Naive thymus-derived CD8-positive, alpha-beta T cell (primary cell): ENCODE measurements at places on chromosomes 1 and 21.
A peak's percentile ranks its signal among the peaks of the same experiment; 100 is the strongest.

DNA sequence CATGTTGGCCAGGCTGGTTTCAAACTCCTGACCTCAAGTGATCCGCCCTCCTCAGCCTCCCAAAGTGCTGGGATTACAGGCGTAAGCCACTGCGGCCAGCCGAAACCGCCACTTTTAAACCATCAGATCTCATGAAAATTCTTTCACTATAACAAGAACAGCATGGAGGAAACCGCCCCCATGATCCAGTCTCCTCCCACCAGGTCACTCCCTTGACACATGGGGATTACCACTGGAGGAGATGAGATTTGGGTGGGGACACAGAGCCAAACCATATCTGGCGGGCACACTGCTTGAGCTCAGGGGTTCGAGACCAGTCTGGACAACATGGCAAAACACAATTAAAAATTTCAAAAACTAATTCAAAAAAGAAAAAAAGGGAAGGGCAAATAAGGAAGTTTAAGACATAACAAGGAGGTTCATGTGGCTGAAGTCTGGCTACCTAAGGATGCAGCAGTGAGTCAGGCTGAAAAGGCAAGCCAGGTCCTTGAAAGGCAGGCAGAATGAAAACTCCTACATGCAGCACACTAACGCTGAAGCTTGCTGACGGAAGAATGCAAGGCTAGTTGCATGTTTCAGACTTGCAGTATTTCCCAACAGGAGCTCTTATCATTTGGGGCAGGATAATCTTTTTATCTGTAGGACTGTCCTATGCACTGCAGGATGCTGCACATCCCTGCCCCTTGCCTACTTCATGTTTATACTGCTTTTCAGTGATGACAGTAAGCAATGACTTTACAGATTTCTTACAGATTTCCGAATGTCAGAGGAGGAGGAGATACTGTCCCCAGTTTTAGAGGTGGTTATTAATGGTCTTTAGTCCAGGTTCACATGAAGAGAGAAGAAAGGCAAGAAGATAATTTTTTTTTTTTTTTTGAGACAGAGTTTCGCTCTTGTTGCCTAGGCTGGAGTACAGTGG is 49.3 kb downstream of the FBXO42 start:
- DNase-seq: no peak

DNA sequence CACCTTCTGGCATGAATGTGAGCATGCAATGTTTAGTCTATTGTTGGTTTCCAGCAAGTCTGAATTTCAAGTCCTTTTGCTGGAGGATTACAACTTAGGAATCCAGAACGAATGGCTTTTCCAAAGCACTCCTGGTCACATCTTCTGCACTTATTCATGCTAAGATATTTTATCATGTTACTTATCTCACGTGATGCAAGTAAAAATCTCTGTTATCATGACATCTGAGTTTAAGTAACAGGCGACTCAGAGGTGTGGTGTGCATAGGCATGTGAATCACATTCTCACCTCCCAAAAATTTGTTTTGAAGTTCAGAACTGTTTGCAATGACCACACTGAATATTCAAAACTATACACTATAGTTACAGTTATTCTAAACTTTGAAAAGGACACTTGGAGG is 204.8 kb upstream of the FGGY start:
- DNase-seq: no peak

DNA sequence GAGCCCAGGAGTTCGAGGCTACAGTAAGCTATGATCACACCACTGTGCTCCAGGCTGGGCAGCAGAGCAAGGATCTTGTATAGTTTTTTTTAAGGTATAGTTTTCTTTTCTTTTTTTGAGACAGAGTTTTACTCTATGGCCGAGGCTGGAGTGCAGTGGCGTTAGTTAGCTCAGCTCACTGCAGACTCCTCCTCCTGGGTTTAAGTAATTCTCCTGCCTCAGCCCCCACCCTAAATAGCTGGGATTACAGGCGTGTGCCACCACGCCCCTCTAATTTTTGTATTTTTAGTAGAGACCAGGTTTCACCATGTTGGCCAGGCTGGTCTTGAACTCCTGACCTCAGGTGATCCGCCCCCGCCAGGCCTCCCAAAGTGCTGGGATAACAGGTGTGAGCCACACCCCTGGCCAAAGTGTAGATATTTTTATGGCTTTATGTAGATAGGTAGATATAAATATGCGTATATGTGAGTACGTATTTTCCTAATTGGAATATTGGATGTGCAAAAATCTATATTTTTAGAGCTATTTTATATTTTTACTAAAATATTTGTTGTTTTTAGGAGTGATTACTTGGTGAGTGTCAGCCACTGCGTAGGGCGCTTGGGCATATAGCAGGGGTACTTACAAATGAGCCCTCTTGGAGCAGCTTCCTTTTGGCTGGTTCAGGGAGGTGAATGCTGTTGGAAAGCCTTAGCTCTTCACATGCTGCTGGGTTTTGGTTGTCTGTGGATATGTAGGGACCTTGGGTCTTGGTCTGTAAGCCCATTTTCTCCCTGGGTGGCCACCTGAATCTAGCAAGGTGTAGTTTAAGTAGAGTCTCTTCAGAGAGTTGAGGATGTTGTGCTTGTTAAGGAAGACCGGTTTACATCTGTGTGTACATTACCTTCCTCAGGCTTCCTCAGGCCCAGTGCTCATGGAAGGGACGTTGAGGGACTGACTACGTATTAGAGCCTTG is 9.5 kb downstream of the KDM4A start:
- no peak for DNase-seq

- DNase-seq: no peak
Observed at GRCh38 chr1:169712309-169712631, 850 bp upstream of the SELL start.

- DNase-seq: no peak
Observed at GRCh38 chr1:27628712-27629111, 6.3 kb downstream of the FGR start.

DNA sequence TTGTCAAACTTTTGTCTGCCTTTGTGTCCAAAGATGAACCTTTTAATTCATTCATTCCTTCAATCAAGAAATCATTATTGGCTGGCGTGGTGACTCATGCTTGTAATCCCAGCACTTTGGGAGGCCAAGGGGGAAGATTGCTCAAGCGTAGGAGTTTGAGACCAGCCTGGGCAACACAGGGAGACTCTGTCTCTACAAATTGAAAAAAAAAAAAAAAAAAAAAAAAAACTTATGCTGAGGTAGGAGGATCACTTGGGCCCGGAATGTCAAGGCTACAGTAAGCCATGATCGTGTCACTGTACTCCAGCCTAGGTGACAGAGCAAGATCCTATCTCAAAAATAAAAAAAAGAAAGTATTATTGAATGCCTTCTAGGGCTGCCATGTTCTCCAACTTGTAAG is 51.3 kb upstream of the CXADR start:
- DNase-seq: no peak

- DNase-seq: no peak
Observed at GRCh38 chr1:99691175-99691574, 45.3 kb downstream of the PALMD start.

GRCh38 chr1:26666855-26667254 is 29.0 kb upstream of the ARID1A start:
- no peak for DNase-seq

GRCh38 chr1:181577475-181577874 is 94.2 kb downstream of the CACNA1E start:
- no peak for DNase-seq

DNA sequence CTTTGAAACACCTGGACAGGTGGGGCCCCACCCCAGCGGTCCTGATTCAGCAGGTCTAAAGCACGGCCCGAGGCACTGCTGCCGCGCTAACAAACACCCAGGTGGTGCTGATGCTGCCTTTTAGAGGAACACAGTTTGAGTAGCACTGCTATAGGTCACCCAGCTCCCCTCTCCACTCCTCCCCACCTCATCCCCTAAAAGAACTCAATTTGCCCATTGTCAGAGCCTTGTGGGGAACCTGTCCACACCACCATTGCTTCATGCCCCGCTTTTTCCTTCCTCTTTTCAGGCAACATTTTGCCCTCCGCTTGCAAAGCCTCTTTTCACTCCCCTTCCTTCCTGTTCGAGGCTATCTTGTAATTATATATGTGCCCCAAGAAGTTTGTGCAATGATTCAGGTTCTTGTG is 26.2 kb upstream of the PADI4 start:
- no peak for DNase-seq

- DNase-seq: no peak
Observed at GRCh38 chr1:51061231-51061918, 40.7 kb upstream of the C1orf185 start.

- no peak for DNase-seq
Observed at GRCh38 chr1:35499231-35499630, 58.0 kb downstream of the KIAA0319L start.

GRCh38 chr1:85940656-85941306 is 215.8 kb downstream of the COL24A1 start:
- no peak for DNase-seq

- peak; percentile 0 for DNase-seq
Observed at GRCh38 chr1:149846593-149847466, 52.5 kb upstream of the BOLA1 start.

DNA sequence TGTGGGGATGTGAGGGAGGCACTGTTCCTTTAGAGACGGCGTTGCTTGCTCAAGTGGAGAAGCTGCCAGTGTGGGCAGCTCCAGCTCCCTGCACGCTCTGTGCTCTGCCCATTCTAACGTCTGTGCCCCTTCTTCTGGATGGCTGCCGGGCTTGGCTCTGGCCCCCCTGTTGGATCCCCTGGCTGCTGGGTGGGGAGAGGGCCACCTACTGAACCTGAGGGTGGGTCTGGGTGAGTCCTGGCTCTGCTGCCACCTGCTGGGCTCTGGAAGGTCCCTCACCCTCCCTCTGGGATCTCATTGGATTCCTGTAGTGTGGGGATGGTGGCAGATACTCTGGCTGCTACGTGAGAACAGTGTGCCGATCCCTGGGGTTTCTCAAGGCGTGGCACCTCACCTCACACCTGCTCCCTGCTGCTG is 5.0 kb downstream of the PFKL start:
- peak; percentile 32 for DNase-seq

DNA sequence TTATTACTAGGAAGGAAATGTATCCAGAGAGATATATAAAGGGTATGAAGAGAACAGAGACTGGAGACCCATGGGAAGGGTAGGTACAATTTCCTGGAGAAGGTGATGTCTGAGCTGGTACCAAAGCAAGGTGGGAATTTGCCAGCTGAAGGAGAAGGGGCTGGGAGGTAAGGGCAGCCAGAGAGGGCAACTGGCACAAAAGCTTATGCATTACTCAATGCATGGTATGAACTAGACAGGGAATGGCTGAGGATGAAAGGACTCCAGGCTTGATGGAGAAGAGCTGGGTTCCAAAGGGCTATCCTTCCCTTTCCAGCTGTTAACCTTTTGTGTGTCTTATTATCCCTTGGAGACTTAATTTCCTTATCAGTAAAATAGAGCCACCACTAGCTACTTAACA is 113.6 kb upstream of the GADD45A start:
- no peak for DNase-seq

GRCh38 chr1:44079566-44079965 is 39.1 kb upstream of the KLF17 start:
- DNase-seq: no peak

DNA sequence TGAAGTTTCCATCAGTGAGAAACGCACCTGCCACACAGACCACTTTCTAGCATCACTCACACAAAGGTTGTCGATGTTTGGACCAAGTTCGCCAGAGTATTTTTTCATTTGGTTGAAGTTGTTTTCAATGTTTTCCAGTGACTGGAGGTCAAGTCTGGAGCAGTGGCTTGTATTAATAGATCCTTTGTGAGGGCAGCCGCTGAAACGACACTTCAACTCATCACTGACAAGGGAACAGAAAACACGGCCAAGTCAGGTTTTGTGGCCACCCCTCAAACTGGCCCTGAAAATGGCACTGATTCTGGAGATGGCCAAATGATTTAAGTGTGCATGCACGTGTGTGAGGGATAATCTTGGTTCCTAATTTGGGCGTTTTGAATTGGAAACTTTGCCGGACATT is 675.6 kb downstream of the SMYD3 start:
- no peak for DNase-seq

- DNase-seq: no peak
Observed at GRCh38 chr1:245716561-245716960, 561.8 kb downstream of the KIF26B start.

GRCh38 chr1:99685516-99686180 is 39.7 kb downstream of the PALMD start:
- DNase-seq: no peak

GRCh38 chr1:167118188-167118587 is 24.3 kb downstream of the STYXL2 start:
- DNase-seq: no peak
